ENCODE measurements at places on chromosomes 6 and 20.

DNA sequence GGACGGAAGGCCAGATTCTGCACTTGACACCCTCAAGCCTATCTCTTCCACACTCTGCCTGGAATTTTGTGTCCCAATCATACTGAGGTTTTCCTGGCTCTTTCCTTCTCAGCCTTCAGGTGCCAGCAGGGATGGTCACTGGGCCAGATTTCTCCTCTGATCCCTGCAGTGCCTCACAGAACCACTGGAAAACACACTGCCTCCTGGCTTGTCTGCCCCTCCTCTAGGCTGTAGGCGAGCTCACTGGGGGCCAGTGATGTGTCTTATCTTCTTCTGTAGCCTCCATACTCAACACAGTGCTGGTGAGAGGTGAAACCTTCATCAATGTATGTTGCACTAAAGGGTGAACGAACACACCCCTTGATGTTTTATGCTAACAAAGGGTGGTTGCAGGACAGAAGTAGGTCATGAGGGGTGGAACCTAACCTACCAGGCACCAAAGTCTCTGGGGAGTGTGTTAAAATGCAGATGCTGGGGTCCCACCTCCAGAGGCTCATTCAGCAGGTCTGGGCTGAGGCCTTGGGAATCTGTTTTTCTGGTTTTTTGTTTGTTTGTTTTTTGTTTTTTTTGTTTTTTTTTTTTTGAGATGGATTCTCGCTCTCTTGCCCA lies 80.3 kb downstream of the CDH26 start:
- DNase-seq: no peak

GRCh38 chr6:100153636-100154275 lies 159.7 kb upstream of the MCHR2 start:
- no peak for DNase-seq

- DNase-seq: peak; percentile 27
Observed at GRCh38 chr6:37473364-37474095, 26.2 kb downstream of the CCDC167 start.

GRCh38 chr20:59526242-59527225 lies 77.8 kb upstream of the PHACTR3 start:
- DNase-seq: no peak

DNA sequence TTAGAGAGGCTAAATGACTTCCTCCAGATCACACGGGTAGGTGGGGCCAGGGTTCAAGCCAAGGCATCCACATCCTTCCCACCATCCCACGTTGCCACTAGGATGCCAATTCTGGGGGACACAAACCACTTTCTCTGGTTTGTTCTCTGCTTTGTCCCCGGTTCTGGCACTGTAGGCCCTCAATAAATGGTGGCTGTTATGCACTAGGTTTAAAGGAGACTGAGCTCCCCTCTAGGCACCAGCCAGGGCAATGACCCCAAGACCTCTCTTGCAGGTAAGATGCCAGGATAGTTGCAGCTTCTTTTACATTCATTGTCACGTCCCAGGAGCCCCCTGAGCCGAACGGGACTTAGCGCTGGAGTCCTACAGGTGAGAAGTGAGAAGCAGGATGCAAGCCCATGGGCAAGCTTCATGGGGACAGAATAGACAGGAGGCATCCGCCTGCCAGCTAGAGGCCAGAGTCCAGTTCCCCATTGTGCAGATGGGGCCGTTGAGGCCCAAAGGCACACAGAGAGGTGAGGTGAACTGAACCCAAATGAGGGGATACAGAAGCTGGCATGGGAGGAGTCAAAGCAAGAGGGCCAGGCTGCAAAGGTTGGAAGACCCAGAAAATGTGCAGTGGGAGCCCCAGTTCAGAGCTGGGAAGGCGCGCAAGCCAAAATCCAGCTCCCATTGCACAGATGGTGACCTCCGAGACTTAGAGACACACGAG lies 677 bp downstream of the PXMP4 start:
- peak; percentile 37 for DNase-seq

DNA sequence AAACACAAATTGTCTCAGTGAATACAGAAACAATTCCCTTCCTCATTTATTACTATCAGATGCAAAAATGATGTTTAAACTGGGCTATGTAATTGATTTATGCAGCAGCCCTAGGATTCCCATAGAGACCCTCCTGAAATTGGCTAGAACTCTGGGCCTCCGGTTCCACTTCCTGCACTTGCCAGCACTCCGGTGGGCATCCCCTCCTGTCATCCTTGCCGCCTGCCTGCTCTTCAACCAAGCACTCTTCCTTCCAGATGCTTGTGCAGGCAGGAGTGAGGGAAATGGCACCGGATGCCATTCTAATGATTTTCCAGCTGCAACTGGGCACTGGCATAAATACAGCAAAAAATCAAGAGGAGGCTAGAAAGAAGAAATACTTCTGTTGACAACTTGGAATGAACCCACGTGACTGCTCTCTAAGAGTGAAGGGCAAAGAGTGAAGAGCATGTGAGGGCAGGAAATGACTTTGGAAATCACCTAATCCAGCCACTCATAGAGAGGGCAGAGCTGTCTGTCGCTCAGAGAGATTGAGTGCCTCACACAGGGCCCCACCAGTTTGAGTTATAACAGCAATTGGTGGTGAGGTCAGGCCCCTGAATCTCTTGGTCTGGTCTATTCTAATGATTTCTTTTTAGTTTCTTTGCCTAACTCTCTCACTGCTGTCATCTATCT lies 3.7 kb upstream of the NEDD9 start:
- DNase-seq: no peak

DNA sequence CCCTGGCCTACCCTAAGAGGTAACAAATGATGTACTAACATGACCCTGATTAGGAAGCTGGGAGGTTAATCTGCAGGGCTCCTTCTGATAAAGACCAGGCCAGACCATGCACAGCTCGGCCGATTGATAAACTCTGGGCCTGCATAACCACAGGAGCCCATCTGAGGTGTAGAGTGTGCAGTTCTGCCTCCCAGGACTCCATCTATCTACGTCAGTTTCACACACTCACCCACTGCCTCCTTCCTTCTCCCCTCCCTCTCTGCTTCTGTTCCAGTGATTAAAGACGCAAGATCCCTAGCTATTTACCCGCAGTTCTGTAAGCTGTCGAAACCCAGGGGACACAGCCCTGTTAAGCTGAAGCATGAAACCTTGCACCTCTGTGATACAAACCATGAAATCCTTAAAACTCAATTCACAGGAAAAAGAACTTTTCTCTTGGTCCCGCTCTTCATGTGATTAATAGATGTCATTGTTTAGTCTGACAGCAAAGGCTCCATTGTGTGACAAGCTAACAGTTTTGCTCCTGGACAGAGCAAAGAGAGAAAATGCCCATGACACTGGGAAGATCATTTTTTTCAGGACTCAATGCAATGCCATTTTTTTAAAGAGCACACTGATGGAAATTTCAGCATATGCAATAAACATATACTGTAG lies 470.6 kb downstream of the MAFB start:
- DNase-seq: no peak

GRCh38 chr6:130050230-130050629 lies 31.8 kb downstream of the L3MBTL3 start:
- DNase-seq: no peak

- DNase-seq: peak; percentile 84
Observed at GRCh38 chr6:109482905-109483734, at the start of gene ZBTB24. Gene ZBTB24, minus strand, starts transcription at chr6:109483219. Its CDS starts 1,193 bp downstream, at chr6:109482026.

- DNase-seq: no peak
Observed at GRCh38 chr20:63351811-63352591, 9.1 kb downstream of the CHRNA4 start.
